CD4-positive, alpha-beta T cell treated with Interleukin-17A for 1 hour (primary cell): ENCODE measurements at places on chromosomes 1 and 21.
A peak's percentile ranks its signal among the peaks of the same experiment; 100 is the strongest.

DNA sequence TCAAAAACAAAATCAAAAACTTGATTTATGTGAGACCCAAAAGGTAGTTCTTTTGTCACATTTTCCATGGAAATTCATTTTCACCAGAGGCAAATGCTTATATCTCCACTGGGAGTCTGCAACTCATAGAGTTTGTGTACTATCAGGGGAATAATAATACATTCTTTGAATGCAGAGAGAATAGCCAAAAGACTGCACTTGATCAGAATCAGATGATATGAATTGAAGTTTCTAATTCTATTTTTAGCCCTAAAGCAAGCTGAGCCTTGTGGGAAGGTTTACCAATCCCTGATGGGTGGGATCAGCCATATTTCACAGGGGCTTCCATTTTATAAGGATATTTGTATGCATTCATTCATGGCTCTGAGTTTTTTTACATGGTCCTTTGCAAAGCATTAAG is 49.6 kb downstream of the TSEN15 start:
- no peak for DNase-seq

DNA sequence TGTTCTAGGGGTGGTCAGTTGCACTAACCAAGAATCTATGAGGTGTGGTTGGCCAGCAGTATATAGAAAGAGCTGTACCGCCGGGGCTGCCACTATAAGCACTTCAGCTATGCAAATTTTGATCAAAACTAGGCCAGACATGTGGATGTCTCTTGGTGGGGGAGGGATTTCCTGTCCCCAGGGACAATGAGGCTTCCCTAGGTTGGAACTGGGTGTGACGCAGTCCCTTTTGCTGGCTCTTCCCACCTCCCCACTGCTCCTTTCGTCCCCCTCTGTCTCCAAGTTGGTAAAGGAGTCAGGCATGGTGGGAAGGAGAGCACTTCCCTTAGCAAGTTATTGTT is 13.6 kb downstream of the SDCCAG8 start:
- no peak for DNase-seq

GRCh38 chr1:182337736-182338571 is 53.6 kb downstream of the GLUL start:
- no peak for DNase-seq

DNA sequence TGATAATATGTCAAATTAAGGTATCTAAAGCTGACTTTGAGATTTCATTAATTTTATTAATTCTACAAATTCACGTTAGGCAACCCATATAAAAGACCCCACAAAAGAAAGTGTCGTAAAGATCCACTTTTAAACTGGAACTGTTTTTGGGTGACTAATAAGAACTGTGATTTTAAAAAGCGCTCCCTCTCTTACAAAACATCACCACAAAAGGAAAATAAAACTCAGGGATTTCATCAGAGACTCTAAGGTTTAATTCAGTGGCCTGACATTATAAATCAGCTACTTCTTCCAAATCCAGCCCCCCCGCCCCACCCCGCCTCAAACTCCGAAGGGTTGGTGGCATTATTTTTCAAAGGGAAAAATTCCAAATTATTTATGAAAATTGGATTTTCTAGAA is 2.7 kb downstream of the COL24A1 start:
- no peak for DNase-seq

DNA sequence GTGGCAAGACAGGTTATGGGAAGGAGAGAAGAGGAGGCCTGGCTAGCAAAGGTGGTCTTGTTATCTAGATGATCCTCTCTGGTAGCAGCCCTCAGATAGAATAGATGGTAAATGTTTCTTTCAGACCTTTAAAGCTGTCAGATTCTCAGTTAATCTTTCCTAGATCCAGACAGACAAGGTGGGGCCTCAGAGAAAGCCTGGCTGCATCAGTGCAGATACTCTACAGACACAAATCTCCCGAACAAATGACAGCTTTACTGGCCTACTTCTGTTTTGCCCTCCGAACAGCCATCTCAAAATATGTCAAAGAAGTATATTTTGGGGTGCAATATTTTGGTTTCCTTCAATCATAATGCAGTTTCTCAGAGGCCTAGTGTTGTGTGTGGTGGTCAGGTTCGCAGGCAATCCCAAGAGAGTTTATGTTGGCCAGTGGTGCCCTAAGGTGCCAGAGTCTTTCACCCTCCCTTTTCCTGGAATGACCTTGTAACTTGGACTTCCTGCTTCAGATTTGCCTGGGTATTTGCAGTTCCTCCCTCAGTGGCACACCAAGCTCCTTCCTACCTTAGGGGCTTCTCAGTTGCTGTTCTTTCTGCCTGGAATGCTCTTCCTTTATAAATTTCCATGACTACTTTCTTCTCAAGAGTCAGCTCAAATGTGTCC is 7.0 kb downstream of the LRRC8B start:
- no peak for DNase-seq

DNA sequence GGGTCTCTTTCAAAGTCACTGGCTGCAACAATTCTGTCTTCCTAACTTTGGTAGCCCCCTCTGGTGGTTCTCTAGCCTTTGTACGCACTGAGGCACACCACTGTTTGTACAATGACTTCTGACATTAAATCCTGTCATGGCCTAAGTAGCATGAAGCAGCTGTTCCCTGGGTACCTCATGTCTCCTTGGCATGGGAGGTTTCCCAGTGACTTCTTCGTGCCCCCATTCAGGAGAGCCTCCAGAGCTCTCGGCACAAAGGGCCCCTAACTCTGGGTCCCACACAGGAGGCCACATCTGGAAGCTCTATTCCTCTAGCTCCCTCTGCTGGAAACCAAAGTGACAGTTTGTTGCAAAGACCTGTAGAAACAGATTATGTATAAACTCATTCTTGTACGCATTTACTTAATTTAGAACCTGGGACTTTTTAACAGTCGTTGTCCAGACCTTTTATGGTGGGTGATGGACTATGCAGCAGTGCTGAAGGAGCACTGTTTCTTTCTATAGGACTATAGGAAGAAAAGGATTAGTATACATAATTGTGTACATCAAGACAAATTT is 13.4 kb downstream of the SWT1 start:
- DNase-seq = peak; percentile 68

DNA sequence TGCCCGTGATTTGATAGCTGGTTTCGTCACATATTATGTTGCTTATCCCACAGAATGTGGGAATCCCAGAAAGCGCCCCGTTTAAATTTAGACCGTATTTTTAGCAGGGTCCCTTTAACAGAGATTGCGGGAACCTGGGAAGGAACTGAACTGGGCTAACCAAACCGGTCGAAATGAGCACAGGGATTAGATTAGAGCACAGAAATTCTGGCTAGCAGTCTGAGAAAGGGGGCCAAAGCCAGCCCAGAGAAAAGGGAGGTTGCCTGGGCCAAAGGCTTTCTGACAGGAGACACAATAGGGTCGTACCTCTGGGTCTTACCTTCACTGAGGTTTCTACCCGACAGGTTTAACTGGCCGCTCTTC is 327 bp downstream of the LRRC40 start:
- no peak for DNase-seq

GRCh38 chr1:180579961-180580611 is 21.3 kb downstream of the OVAAL start:
- no peak for DNase-seq

- DNase-seq = no peak
These were observed 231.3 kb upstream of the VAMP3 start for GRCh38 chr1:7539769-7540175.

DNA sequence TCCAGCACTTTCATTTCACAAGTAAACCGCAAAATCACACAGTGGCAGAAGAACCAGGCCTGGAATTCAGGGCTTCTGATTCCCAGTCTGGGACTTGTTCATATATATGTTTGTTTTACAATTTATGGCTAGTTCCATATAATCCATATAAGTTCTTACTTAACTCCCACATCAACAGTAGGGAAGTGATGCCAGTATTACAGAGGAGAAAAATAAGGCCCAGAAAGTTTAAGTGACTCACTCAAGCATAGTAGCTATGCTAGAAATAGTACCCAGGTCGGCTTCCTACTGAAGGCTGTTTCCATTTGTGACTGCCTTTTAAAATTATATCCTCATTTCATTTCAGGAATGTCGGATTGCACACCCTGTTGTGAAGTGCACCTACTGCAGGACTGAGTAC is 1.4 kb downstream of the FAM76A start:
- DNase-seq = no peak

DNA sequence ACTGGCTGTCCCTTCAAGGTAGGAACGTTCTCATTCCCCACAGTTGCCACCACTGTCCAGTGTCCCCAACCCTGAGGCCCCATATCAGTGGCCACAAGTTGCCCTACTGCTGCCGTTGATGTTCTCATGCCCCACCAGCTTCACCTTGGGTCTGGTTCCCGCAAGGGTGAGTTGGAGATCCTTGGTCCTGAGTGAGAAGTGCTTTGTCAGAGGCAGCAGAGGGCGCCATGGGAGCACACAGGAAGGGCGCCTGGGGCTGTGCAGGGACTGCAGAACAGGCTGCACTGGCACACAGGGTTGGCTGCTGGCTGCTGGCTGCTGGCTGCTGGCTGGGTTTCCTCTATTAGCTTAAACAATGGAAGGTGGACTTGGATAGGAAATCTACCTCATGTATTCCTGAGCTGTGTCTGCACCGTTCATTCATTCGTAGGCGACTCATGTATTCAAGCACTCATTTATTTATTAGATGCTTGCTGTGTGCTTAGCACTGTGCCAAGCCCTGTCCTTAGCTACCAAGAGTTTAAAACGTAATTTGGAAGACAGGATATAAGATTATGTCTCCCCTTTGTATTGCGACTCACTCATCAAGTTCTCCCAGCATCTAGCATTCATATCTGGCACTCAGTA is 2.1 kb upstream of the S100A9 start:
- DNase-seq = peak; percentile 47

- no peak for DNase-seq
These were observed 1.1 kb downstream of the CALML6 start for GRCh38 chr1:1915911-1916840.

- no peak for DNase-seq
These were observed 53.8 kb downstream of the LYPLAL1 start for GRCh38 chr1:219227360-219228057.

DNA sequence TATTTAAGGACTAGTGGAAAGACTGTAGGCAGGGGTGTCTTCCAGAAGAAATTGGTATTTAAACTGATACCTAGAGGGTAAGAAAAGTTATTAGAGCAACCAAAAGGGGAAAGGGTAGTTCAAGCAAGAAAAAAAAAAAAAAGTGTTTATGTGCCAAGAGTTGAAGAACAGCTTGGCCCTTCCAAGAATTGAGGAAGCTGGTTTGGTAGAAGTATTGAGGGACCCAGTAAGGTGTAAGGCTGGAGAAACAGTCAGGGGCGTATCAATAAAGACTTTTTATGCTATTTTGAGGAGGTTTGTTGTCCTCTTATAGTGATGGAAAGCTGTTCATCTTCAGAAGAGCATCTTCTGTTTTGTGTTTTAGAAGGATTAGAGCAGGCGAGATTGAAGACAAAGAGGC is 108.3 kb downstream of the PTPRC start:
- no peak for DNase-seq

GRCh38 chr1:201214461-201214860 is 23.8 kb downstream of the IGFN1 start:
- DNase-seq = no peak

- no peak for DNase-seq
These were observed 16.0 kb downstream of the S100A11 start for GRCh38 chr1:152020849-152021248.

GRCh38 chr1:215797859-215798258 is 230.8 kb downstream of the KCTD3 start:
- no peak for DNase-seq

GRCh38 chr1:202187041-202187671 is 6.4 kb upstream of the LGR6 start:
- DNase-seq = no peak

- DNase-seq = peak; percentile 54
These were observed 276.4 kb upstream of the B3GALT2 start for GRCh38 chr1:193462629-193463320.

GRCh38 chr21:26385721-26386120 is 187.4 kb downstream of the CYYR1 start:
- no peak for DNase-seq

DNA sequence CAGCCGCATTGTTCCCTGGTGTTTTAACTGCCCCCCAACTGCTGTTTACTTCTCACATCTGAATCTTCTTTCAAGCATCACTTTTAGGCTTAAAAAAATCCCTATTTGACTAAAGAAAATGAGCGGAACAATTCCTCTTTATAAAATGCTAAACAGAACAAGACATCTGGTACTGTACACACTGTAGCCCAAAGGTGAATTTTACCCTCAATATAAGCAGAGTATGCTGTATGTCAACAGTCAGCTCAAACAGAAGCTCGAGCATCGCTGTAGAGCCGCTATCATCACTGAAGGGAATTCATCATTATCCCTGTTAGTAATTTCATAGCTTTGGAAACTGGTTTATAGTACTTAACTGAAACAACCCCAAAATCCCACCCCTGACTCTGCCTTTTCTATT is 85.3 kb downstream of the LRRC8D start:
- DNase-seq = no peak

DNA sequence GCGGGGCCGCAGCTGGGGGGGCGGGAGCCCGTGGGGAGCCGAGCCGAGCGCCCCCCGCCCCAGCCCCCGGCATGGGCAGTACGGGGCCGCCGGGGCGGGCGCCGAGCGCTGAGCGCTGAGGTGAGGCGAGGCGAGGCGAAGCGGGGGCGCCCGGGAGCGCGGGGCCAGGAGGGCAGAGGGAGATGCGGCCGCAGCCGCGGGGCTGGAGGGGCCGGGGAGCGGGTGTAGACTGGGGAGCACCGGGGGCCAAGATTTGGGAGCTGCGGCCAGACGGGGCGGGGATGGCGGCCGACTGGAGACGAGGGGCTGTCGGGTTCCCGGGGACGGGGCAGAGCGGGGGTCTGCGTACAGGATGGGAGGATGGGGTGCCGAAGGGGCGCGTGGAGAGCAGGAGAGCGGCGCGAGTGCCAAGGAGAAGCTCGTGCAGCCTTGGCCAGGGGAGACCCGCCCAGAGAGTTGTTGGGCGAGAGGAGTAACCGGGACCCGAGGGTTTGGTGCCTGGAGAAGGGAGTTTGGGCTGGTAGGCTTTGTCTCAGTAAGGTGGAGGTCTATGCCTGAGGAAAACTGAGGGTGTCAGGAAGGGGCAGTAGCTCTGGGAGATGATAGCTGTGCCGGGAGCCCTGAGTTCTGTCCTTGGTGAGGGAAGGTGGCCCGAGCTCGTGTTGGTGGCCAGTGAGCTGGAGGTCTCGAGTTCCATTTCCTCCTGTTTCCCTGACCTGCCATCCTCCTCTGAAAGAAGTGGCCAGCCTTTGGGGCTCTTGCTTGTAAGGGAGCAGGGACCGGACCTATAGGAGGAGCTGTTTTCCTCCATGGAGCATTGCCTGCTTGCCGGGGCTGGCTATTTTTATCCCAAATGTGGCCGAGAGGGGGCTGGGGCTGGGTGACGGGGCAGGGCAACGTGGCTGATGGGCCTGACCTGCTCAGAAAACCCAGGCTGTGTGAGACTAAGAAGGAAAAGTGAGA is 539 bp downstream of the ATP8B2 start:
- peak; percentile 59 for DNase-seq
